ENCODE measurements at places on chromosomes 5 and 9. TPM values are rescaled to one million over a fixed set of nuclear protein-coding genes. Genes with fewer than 3 reads are reported as not detected.

The SURF2 gene
- 50.9 TPM for total RNA-seq

The ADGRV1 gene
- 0.75 TPM for total RNA-seq

The TMEM252 gene
- not detected for total RNA-seq

The LCN12 gene
- 1.1 TPM for total RNA-seq

The SOWAHA gene
- 0.14 TPM for total RNA-seq

The TIGD6 gene
- 5.0 TPM for total RNA-seq

The SLC45A2 gene
- total RNA-seq: not detected

The PJA2 gene
- total RNA-seq: 19.0 TPM

The ARID3C gene
- 0.18 TPM for total RNA-seq

The AIF1L gene
- total RNA-seq: 1.3 TPM

The OR1L4 gene
- not detected for total RNA-seq

The MPDZ gene
- 12.9 TPM for total RNA-seq

The GTF2H2 gene
- 9.8 TPM for total RNA-seq

The PCDHB2 gene
- total RNA-seq: 4.1 TPM

The SH3TC2 gene
- 0.87 TPM for total RNA-seq

The SLC6A3 gene
- 0.07 TPM for total RNA-seq

The DNAH5 gene
- 1.0 TPM for total RNA-seq

The INSL4 gene
- 15.8 TPM for total RNA-seq

The OR13J1 gene
- total RNA-seq: not detected

The SLC22A4 gene
- total RNA-seq: 3.9 TPM

The CBY3 gene
- not detected for total RNA-seq

The NMUR2 gene
- not detected for total RNA-seq

The ABCA1 gene
- 5.0 TPM for total RNA-seq

The PCDHB3 gene
- total RNA-seq: 0.02 TPM

The UHRF2 gene
- 31.6 TPM for total RNA-seq

The MAP3K1 gene
- 1.7 TPM for total RNA-seq

The PCDHB14 gene
- total RNA-seq: 0.06 TPM
